ENCODE measurements at places on chromosomes 4 and X.

- no peak for DNase-seq
These were observed 335.2 kb downstream of the UBE2NL start for GRCh38 chrX:144219035-144219434.

- DNase-seq: no peak
These were observed 69.9 kb downstream of the CHIC2 start for GRCh38 chr4:53994382-53995102.

DNA sequence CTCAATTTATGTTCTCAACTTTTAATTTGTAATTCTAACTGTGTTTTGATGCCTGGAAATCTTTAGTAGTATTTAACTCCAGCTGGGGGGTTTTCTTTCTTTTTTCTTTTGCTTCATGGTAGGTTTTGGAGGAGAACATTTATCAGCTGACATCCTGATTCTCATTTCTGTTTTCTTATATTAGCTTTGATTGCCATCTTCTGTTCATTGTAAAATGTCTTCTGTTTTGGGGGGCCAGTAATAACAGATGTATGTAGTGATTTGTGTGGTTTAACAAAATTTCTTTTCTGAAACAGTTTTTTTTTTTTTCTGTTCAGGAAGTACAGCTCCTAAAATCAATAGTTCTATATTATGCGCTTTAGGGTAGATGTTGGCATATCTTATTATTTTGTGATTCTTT, 182.2 kb downstream of the GABRB1 start:
- DNase-seq: no peak

DNA sequence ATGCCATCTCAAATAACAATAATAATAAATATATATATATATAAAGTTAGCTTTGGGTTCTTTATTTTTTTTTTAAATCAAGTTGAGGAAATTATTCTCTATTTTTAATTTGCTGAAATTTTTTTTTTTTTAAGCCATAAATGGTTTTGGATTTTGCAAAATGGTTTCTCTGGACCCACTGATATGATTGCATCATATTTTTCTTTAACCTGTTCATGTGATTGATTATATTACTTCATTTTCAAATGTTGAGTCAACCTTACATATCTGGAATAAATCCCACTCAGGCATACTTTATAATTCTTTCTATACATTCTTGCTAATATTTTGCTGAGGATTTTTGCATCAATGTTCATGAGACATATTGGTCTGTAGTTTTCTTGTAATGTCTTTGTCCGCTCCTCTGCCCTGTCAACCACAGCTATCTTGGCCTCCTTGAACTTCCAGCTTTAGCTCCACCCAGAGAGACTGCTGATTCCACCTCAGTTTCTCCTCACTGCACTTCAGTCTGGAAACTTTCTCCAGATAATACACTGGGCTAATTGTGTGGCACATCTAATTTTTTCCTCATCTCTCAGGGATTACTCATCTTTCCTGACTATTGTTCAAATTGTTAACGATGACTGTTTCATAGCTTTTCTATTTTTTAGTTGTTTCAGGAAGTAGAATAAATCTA, 160.9 kb upstream of the GIMD1 start:
- no peak for DNase-seq

- no peak for DNase-seq
These were observed 1404.1 kb upstream of the IGFBP7 start for GRCh38 chr4:58514299-58514698.

- no peak for DNase-seq
These were observed 34.0 kb upstream of the USP9X start for GRCh38 chrX:41051288-41051687.

GRCh38 chrX:152735860-152736511, 2.4 kb downstream of the MAGEA12 start:
- DNase-seq: no peak

DNA sequence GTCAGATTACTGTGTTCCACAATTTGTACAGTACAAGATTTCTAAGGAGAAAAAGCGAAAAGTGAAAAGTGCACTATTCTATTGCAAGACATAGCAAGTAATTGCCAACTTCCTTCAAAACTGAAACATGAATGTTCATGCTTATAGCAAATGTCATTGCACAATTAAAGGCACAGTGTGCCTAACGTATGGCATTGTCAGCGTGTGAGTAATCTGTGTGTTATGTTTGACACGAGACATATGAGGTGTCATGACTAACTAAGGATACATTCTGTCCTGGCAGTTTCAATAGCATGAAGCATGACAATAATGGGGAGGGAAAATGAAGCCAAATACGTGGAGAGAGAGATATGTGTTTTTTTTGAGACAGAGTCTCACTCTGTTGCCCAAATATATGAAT, 33.6 kb upstream of the TBC1D9 start:
- no peak for DNase-seq

DNA sequence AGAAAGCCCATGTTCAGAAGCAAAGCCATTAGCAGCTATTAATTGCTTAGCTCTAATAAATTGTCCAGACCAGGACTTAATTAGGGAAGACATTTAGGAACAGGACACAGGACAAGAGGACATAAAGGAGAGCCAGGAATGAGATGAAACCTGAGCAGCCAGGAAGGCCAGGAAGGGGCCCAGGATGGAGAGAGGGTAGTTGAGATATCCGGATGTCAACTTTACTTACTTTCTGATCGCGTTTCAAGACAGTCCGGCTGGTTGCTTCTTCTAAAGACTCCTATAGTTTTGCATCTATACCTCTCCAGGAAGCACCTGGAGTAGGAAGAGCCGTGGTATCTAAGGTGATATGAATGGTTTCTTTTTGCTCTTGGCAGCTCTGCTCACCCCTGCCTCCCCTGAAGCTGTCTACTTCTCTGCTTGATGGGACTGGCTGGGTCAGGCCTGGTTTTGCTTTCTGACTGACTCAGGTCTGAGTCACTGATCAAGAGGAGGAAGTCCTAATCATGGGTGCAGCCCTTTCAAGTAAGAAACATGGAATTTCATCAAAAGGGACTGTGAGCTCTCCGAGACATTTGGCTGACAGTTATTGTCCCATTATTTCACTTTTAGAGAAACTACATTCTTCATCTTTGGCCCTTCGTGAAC, 733.3 kb downstream of the RPA4 start:
- no peak for DNase-seq

- no peak for DNase-seq
These were observed 713.7 kb upstream of the TENM3 start for GRCh38 chr4:181529537-181529936.

GRCh38 chrX:3962511-3963311, 249.3 kb upstream of the PRKX start:
- no peak for DNase-seq

DNA sequence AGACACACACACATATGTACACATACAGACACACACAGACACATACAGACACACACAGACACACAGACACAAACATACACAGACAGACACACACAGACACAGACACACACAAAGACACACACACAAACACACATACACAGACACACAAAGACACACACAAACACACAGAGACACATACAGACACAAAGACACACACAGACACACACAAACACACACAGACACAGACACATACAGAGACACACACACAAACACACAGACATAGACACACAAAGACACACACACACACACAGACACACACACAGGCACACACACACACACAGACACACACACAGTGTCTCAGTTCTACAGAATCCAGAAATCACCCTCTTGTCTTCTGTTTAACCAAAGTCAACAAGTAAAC, 280.7 kb downstream of the ASMT start:
- DNase-seq: no peak

GRCh38 chrX:28487818-28488217, 99.4 kb upstream of the IL1RAPL1 start:
- DNase-seq: no peak

- no peak for DNase-seq
These were observed 71.9 kb upstream of the PHOX2B start for GRCh38 chr4:41820473-41820872.

DNA sequence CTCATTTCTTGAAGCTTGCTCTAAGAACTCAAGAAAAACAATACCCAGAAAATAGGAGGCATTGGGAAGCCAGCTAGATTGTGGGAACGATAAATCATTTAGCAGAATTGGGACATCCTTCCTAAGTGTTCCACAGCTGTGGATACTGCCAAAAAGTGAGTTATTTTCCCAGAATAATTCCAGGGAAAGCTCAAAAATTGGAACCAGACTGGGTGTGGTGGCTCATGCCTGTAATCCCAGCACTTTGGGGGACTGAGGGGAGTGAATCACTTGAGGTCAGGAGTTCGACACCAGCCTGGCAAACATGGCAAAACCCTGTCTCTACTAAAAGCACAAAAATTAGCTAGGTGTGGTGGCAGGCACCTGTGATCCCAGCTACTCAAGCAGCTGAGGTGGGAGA, 68.2 kb upstream of the GK2 start:
- no peak for DNase-seq

GRCh38 chrX:9466124-9466495, 1.3 kb downstream of the TBL1X start:
- DNase-seq: no peak

- no peak for DNase-seq
These were observed 928.1 kb downstream of the PDHA2 start for GRCh38 chr4:96767815-96768480.

DNA sequence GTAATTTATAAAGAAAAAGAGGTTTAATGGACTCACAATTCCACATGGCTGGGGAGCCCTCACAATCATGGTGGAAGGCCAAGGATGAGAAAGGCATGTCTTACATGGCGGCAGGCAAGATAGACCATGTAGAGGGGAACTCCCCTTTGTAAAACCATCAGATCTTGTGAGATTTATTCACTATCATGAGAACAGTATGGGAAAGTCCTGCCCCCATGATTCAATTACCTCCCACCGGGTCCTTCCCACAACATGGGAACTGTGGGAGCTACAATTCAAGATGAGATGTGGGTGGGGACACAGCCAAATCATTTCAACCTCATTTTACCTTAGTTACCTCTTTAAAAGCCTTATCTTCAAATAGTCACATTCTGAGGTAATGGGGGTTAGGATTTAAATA, 30.9 kb upstream of the ELOVL6 start:
- DNase-seq: no peak

- DNase-seq: no peak
These were observed 18.9 kb upstream of the CXCL8 start for GRCh38 chr4:73721435-73721834.

GRCh38 chrX:50054147-50054546, 131.8 kb downstream of the CLCN5 start:
- DNase-seq: no peak

- DNase-seq: no peak
These were observed 716 bp downstream of the KIT start for GRCh38 chr4:54658252-54659093.

DNA sequence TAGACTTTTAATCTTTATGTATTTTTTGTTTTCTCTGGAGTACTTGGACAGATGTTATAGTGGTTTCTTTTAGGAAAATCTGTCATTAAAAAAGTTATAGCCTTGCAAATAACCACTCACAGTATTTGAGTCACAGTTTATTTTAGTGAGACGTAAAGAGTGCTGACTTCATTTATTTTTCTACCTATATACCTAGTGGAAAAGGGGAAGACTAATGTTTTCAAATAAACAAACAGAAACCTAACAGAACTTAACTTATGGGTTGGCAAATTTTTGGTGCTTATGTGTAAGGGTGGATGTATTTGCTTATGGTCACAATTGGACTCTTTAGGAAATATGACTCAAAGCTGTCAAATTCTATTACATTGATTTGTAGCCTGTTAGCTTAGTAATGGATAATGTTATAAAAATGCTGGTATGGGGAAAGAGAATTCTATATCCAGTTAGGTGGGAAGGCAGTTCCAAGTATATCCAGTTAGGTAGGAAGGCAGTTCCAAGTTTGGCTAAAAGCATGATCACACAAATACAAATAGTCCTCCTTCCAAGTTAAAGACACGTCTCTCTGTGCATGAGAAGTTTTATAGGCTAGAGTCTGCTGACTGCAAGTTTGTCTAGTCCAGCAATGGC, 61.9 kb downstream of the SLC9A6 start:
- no peak for DNase-seq

- no peak for DNase-seq
These were observed 569.1 kb upstream of the GRID2 start for GRCh38 chr4:91734682-91735081.

DNA sequence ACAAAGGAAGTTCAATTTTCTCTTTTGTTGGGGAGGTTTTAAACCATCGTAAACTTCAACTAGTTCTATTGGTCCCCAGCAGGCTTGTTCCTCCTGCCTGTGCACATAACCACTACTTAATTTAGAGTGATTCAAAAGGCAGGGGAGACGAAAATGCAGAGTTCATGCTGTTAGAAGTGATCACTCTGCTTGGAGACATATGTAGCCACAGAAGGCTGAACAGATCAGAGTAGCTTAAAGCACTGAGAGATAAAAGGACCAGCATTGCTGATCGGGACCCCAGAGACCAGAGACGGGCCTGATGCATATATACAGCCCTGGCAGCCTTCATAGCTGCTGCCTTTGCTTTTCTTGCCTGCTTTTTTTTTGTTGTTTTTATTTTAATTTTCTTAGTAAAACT, 662.0 kb upstream of the CPEB2 start:
- no peak for DNase-seq

GRCh38 chrX:130060122-130061069, 49.9 kb downstream of the ELF4 start:
- peak; percentile 10 for DNase-seq

- DNase-seq: no peak
These were observed 138.5 kb downstream of the GRIA3 start for GRCh38 chrX:123322536-123322935.

DNA sequence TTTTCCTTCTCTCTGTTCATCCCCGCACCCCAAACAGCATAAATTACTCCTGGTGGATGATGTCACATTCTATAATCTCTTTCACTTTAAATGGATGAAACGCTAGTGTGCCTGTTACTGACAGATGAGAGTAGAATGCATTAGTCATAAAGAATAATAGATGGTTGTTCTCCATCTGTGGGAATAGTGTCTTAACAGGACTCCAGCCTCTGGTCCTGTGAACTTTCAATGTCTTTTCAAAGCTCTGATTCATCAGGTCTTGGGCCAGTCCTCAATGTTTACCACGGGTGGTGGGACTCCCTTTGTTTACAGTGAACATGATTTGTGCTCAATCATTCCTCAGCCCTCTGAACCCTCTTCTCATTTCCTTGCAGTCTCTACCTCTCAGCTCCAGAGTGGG, 182.6 kb downstream of the GABRB1 start:
- DNase-seq: no peak

DNA sequence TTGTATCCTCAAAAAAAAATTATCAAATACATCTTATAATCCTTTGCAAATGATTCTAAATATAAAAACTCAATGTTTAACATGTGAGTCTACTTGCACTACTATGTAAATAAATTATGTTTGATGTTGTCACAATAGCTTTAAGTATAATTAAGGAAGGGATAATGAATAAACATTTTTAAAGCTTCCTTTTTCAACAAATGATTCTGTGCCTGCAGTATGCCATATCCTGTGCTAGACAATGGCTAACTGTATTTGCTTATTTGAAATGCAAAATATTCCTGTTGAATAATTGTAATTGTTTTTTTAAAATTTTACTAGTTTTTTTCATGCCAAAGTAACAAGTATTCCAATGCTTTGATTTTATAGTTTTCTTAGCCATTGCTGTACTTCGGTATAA, 59.0 kb upstream of the NDUFC1 start:
- DNase-seq: no peak

DNA sequence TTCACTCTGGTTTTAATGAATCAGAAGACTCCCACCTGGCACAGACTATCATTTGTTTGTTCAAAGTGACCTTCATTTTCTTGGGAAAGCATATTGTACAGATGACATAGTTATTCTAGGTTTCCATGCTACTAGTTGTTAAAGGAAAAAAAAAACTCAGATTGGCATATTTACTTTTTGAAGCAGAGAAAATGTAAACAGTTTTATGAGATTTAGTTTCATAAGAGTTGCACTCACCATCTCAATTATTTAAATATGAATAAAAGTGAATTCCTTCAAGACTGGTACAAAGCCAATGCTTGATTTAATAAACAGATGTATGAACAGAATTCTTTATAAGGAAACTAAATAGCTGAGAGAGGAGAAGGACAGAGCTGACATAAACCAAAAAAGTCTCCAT, 280.3 kb upstream of the UGT8 start:
- DNase-seq: no peak
